Activated naive CD4-positive, alpha-beta T cell treated with anti-CD3 and anti-CD28 coated beads, Interleukin-2, amount 50 U/mL, for 72 hours (primary cell): ENCODE measurements at places on chromosomes 5 and 9.

DNA sequence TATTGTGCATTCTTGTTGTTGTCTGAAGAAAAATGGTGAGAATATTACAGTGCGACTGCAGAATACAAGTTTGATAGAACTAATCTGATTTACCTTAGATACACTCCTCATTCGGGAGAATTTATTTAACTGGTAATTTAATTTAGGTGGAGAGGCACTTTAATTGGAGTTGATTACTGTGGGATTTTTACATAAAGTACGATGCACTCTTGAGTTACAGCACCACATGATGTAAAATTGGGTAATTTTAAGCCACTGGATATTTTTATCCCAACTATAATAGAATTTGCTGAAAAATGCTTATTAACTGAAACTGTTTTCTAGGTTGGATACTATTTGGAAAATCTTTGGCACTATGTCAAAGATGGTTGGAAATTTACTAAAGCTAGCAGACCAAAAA, 35.4 kb upstream of the ALDOB start:
- DNase-seq = no peak

DNA sequence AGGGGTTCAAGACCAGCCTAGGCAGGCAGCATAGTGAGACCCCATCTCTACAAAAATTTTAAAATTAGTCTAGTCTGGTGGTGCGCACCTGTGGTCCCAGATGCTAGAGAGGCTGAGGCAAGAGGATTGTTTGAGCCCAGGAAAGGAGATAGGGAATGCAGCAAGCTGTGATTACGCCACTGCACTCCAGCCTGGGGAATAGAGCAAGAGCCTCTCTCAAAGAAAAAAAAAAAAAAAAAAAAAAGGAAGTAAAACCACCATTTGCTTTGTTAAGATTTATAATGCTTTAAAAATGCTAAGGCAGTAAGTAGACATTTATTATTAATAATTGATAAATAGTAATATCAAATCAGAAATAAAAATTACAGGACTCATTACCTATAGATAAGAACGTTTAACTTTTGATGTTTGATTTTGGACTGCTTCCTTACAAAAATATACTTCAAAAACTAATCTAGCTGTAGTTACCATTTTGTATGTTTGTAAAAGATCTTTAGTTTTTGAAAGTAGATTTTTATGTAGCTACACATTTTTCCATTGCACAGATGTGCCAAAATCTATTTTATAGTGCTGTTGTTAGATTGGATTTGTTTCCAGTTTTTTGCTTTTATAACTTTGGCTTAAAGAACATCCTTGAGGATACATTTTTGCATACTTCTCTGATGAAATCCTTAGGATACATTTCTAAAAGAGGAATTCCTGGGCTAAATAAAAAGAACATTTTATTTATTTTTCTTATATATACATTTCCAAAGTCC, 86.4 kb downstream of the INIP start:
- DNase-seq = no peak

DNA sequence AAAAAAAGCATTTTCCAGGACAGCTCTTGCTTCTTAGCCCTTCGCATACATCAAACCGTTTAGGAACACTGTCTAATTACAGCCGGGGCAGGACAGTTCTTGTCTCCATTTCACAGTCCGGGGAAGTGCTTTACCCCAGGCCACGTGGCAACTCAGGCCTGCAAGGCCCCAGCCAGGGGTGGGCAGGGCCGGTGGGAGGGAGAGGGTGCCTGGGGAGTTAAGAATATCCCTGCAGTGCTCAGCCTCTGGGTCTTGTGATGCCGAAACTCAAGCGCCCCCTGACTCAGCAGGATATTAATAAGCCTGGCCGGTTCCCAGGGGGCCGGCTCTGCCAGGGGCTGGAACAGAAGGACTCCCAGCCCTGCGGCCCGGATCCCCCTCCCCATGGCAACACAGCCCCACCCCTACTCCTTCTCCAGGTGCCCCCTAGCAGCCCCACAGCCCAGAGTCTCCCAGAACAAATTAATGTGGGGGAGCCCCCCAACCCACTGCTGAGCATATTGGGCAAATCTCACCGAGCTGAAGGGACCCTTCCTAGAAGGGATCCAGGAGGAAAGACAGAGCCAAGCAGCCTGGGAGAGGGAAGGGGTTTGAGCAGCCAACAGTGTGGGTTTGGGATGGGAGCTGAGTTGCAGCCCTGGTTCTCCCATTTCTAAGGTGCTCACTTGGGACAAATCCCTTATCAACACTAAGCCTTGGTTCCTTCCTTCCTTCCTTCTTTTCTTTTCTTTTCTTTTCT, 45.3 kb downstream of the PLPP7 start:
- DNase-seq = no peak

DNA sequence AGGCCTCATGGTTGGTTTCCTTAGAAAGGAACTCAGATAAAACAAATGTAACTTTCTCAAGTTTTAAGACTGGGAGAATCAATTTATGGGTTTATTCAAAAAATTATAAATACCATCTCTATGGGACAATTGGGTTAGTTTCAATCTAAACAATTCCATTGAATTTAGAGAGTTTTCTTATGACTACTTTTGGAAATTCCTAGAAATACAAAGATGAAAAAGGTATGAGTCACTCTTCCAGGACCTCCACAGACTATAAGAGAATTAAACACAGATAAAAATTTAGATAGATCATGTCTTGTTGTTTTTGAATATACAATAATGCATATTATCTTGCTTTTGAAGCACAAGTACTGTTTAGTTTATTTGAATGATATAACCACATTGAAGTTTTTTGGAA, 188.7 kb downstream of the CHSY3 start:
- DNase-seq = no peak

DNA sequence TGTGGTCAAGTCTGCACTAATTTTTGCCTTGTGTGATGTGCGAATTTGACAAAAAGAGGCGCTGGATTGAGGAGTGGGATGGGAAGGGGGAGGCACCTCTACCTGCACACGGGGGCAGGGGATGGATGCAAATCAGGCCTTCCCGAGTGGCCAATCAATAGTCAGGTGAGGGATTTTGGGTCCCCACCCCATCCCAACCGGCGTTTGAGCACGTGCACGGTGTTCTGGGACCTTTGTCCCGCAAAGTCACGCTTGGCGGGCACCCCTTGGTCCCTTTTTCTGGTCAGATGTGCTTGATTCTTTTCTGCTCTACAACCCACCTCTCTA, 685 bp upstream of the ADAMTS19 start:
- no peak for DNase-seq
